ENCODE measurements at places on chromosomes 6 and 20.
A peak's percentile ranks its signal among the peaks of the same experiment; 100 is the strongest.

DNA sequence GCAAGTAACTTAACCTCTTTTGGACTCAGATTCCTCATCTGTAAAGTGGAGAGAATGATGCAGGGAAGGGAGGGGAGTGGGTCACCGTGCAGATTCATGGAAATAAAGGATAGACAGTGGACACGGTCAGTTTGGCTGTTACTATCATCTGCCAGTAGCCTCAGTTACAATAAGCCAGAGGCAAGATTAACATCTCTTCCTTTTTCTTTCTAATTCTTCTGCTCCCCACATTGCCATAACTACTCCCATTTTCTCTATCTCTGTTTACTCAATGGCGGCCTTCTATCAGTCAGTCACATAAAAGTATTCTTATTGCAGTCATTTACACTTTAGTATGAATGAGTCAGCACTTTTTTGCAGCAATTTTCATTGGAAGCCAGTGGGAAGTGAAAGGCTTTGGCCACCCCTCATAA lies 49.2 kb downstream of the PPP1R16B start:
- DNase-seq: no peak

DNA sequence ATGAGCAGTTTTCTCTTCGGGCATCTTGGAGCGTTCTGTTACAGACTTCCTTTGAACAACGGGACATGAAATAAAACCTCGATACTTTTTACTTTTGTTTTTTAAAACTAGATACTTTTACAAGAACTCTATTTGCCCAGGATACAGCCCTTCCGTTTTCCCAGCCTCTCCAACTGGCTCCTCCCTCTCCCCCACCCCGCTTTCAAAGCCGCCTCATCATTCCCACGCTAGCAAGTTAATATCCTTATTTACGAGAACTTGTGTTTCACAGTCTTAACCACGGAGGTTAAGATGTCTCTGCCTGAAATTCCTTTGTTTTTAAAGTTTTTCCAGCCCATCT lies 241 bp upstream of the CFAP206 start:
- DNase-seq: no peak

GRCh38 chr20:38935285-38935684 lies 9.1 kb downstream of the FAM83D start:
- DNase-seq: no peak

DNA sequence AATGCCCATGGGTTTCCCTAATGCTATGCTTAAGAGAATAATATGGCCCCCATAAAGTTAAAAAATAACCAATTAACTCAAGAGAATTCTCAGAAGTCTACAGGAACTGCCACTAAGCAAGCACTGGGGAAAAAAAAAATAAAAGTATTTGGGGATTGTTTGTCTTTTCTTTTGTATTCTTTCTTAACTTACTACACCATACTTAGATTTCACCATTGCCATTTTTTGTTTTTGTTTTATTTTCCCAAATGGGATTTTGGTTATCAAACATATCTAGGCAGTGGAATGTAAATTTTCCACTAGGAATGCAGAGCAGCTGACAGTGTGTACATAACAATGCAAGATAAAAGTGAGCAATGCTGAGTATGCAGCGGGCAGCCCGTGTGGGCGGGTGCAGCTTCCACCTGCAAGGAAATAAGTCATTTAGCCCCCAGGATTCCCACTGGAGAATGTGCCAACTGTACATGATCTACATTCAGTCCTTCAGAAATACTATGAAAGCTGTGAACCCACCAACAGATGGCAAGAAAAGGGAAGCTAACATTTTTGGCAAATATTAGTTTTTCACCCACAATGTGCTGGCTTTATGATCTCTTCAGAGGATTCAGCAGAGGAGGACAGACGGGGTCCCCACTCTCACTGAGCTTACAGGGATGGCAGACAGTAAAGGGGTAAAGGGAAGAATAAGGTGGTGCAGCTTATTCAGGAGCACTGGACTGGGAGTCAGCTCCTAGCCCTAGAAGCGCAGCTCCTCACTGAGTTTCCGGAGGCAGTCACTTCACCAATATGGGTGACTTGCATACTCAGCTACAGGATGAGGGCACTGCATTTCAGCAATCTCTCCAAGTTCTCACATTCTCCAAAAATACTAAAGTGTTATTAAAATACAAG lies 44.4 kb downstream of the DCDC2 start:
- DNase-seq: no peak

DNA sequence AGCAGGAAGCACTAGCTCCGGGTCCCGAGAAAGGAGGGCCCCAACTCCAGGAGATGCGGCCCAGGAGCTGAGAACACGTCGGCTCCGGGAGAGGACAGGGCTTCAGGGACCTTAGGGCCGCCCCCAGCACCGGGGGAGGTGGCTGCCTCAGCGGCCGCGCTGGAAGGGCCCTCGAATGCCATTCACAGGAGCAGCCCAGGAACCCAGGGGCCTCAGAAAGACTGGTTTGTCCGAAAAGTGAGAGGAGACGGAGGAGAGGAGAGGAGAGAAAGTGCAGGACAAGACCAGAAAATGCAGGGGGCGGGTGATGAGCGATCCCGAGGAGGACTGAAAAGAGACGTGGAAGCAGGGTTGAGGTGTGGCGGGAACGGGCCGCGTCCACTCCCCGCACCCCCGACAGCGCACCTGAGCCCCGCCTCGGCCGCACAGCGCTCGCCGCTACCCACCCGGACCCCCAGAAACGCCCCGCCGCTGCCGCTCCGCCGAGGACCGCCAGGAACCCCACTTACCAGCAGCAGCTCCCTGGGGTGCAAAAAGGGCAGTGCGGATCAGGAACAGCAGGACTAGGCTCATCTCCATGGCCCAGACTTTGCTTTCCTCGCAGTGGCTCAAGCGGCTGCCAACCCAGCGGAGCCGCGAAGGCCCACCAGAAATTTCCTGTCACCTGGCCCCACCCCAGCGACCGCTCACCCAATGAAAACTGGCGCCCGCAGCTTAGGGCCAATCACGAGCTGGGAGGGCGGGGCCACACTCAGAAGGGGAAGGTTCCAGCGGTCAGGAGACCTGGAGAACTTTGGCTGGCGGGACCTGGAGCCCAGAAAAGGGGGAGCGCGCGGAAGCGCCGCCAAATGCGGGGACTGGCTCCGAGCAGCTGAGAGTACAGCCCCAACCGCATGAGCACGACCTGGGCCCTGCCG lies 25.4 kb downstream of the HLA-F start:
- DNase-seq: peak; percentile 78

DNA sequence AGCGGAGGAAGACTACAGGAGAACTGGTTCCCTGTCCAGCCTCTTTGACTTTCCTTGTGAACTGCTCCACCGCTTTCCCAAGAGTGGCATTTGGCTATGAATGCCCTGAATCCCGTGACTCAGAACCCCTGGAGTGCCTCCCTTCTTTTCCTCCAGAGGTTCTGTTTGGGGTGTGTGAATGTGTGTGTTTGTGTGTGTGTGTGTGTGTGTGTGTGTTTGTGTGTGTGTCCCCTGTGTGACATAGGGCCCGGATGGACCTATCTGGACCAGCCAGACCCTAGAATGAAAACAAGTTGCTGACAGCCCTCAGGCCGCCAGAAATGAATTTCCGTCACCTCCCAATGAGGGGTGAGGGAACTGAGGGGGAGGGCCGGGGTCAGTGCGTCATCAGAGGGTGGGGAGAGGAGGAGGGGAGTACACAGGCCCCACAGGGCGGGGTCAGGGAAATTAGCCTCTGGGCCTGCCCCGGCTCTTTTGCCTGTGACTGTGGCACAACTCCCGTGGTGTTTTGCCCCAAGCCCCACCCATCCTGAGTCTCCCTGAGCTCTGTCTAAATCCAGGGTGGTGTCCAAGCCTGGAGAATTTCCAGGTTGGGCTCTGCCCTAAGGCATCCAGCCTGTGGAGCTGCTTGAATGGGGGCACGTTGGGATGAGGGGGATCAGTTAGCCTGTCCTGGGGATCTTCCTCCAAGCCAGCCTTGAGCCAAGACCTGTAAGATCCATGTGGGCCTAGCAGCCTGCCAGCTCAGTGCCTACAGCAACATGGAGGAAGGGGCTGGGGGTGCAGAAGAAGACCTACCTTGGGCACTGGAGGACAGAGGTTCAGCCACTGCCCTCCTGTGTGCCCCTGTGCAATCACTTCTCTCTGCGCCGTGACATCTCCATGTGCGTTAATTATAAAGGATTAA lies 15.2 kb upstream of the MRPS18A start:
- DNase-seq: no peak

GRCh38 chr6:96014846-96015517 lies 792 bp upstream of the FUT9 start:
- DNase-seq: no peak

DNA sequence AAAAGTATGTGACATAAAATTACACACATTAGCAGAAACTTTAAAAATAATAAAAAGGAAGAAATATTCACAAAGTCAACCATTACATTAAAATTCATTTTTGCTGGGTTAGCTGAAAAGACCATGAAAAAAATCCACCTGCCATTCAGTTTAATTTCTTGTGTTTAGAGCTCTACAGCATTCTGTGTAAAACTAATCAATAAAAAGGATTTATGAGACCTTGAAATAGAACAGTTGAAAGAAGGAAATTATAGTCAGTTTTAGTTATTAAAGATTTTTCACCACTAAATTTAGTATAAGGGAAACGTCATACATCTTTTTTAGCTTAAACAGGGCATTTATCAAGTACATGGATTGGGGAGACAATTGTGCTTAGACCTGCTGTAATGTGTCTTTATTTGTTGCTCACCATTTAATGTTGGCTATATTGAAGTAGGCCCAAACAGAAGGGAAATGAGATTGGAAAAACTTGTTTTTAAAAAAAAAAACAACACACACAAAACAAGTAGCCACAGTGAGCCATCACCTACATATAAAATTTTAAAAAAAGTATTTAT lies 438.7 kb upstream of the POU3F2 start:
- no peak for DNase-seq

- DNase-seq: no peak
These were observed 516.7 kb downstream of the CBLN4 start for GRCh38 chr20:55488593-55488992.

DNA sequence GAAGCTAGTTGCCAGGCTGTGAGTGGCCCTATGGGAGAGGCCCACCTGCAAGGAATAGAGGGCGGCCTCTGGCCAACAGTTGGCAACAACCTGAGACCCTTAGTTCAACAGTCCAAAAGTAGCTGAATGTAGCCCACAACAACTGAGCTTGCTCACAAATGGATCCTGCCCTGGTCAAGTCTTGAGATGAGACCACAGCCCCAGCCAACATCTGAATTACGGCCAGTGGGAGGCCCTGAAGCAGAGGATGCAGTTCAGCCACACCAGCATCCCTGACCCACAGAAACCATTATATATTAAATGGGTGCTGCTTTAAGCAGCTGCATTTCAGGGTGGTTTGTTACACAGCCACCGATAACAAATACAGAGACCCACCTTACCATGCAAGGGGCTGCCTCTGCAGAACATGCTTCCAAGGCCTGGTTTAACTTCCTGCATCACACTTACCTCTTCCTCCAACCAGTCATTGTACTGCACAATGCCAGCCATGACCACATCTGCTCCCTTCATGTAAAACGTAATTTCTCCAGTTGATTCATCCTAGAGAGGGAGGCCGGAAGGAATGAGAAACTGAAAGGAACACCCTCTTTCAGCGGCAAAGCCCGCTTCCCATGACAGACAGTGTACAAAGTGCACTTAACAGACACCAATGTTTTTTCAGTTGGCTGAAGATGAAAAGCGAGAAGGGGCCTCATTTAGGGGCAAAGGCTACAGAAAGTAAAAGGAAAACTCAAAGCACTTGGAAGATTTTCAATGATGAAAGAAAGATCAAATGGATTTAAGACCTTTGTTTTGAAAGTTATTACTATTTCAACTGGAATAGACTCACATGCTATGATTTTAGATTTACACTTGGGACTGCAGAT lies 86.2 kb upstream of the NFATC2 start:
- DNase-seq: no peak

DNA sequence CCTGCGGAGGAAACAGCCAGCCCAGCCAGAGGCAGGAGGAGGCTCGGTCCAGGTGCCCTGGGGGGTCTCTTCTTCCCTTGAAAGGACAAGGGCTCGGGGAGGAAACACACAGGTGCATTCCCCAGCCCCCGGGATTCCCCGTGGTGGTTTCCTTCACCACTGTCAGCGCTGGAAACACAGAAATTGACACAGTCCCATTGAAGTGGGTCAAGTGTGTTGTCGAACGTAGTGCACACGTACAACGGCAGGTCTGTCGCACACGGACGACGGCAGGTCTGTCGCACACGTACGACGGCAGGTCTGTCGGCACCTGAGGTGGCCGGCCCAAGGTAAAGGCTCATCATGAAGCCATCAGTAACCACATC lies 80.9 kb downstream of the DLL1 start:
- no peak for DNase-seq

DNA sequence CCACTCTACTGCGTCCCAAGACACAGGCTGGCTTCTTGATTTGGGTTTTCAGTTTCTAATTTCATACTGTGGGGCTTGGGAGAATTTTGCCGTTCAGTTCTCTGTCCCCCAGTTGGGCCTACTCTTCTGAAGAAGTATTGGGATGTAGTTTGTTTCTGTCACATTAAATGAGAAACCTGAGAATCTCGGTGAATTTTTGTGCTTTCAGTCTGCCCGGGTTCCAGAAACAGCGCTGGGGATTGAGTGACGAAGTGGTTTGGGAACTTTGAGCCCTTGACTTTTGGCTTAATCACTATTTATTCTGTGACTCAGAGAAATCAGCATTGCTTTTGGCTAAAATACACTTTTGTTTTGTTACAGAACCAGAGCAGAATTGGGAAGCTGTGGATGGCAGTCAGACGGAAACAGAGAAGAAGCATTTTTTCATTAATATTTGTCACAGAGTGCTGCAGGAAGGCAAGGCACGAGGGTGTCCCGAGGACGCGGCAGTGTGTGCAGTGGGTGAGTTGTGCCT lies 74.0 kb downstream of the IGF2R start:
- no peak for DNase-seq

GRCh38 chr6:28360961-28361360 lies 11.2 kb downstream of the ZKSCAN3 start:
- DNase-seq: no peak

GRCh38 chr6:149855741-149856140 lies 8.4 kb downstream of the LRP11 start:
- no peak for DNase-seq

DNA sequence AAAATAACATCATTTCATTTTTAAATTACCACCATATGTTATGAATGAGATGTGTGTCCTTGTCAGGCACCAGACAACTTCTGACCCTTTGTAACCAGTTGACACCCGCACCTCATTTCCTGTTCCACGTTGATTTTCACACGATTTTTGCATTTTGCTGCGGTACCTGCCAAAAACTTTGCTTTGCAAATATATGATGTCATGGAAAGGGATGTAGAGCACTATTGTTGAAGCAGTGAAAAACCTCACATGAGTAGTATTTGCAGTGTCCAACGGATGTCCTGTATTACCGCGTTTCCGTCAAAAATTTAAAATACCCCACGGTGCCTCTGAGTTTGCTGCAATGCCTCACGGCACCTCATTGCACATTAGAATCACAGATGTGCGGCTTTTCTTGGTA lies 115.6 kb downstream of the MTHFD1L start:
- no peak for DNase-seq

GRCh38 chr6:135506270-135506997 lies 8.9 kb upstream of the AHI1 start:
- DNase-seq: no peak

GRCh38 chr6:89357390-89357789 lies 4.9 kb upstream of the UBE2J1 start:
- DNase-seq: no peak

GRCh38 chr6:134161041-134161440 lies 108.6 kb upstream of the SLC2A12 start:
- no peak for DNase-seq
